IMR-90 (cell line): ENCODE measurements at places on chromosomes 1 and 21.

DNA sequence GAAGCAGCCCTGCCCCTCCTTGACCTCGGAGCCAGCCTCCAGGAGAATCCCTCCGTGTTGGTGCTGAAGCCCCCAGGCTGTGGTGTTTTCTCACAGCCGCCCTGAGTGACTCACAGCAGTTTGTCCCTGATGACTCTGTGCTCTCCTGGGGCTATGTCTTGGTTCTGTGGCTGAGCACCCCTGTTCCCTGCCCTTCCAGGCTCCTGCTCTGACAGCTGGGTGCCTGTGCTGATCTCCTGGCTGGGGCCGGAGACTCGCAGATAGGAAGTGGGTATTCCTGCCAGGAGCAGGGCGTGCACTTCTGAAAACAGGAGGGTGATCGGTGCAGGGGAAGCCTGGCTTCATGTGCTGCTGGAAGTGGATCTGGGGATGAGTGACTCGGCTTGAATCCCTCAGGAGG lies 34.5 kb downstream of the POFUT2 start:
- peaks cover 6% of the 10 kb centered on the region for H3K4me1 ChIP-seq
- H3K27me3 ChIP-seq, result peaks cover 30% of the 10 kb centered on the region
- no peaks in the 10 kb centered on the region for H3K36me3 ChIP-seq
- DNase-seq, result peak; percentile 39
- no peak overlapping the region for H3K27ac ChIP-seq
- H3K4me3 ChIP-seq, result no peak overlapping the region

DNA sequence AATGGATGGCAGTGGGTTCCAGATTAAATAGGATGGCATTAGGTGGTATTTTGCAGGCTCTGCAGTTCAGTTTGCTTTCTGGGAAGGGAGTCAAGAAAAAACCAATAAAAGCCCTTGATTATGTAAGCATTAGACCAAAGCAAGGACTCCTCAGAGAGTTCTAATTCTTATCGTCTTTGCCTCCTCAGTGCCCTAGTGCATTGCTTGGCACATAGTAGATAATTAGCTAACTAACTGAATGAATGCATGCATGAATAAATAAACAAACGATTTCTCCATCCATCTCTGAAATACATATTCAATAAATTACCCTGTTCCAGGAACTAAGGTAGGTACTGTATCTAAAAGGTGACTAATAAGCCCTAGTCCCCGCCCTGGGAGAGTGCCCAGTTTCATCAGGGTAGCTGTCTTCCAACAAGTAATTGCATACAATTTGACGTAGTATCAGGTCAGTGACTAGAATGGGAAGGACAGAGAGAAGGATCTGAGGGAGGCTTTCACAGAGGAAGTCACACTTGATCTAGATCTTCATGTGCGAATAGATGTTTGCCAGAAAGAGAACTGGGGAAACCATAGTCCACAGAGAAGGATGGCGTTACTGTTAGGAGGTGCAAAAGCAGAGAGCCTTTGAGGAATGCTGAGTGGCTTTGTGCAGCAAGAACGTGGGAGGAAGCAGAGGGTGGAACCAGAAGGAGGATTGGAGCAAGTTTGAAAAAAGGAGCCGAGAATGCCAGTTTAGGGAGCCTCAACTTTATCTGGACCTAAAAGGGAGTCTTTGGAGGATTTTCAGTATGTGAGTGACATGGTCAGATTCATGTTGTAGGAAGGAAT lies 111.4 kb downstream of the TBX19 start:
- H3K27me3 ChIP-seq, result peaks cover 5% of the 10 kb centered on the region
- no peaks in the 10 kb centered on the region for H3K36me3 ChIP-seq
- no peak overlapping the region for H3K4me3 ChIP-seq
- no peaks in the 10 kb centered on the region for H3K4me1 ChIP-seq
- DNase-seq, result no peak

DNA sequence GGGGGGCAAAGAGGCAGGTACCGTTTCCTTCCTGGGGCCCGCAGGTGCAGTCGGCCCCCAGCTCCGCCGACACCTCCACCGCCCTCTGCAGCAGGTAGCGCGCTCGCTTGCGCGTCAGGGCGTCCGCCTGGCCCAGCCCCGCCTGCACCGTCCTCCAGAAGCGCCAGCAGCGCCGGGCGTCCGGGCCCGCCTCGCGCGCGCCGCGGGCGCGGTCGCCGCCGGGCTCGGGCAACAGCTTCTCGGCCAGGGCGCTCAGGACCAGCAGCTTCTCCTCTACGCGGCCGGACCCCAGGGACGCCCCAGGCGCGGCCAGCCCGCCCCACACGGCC lies 863 bp downstream of the TARBP1 start:
- peaks cover 8% of the 10 kb centered on the region for H3K4me1 ChIP-seq
- H3K4me3 ChIP-seq, result peak overlapping the region; percentile 83
- no peaks in the 10 kb centered on the region for H3K36me3 ChIP-seq
- DNase-seq, result peak; percentile 28

DNA sequence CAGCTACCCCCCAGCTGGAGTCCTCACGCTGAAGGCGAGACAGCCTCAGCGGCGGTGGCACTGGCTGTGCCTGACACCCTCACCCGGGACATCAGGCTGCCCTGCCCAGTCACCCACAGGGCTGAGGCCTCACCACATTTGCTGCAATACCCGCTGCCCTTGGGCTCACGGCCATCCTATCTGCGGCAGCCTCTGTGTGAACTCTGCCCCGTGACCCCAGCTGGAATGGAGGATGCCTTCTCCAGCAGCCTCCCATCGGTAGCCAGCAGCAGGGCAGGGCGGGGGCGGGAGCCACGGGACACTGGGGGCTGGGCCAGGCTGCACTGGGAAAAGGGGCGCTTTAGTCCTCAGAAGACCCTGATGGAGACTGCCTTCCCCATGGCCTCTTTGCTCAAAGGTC lies 112.4 kb upstream of the ZBTB40 start:
- H3K36me3 ChIP-seq, result no peaks in the 10 kb centered on the region
- no peak overlapping the region for H3K27ac ChIP-seq
- peaks cover 2% of the 10 kb centered on the region; the same call in 1 of the 2 replicates for H3K4me1 ChIP-seq
- DNase-seq, result no peak
